ENCODE measurements at places on chromosomes 2 and 18. TPM values are rescaled to one million over a fixed set of nuclear protein-coding genes. Genes with fewer than 3 reads are reported as not detected.

- DNase-seq, result no peak
Observed at GRCh38 chr2:172387361-172387760, 40.0 kb upstream of the ITGA6 start.

GRCh38 chr2:157761520-157761919 lies 114.6 kb downstream of the ACVR1 start:
- no peak for DNase-seq

DNA sequence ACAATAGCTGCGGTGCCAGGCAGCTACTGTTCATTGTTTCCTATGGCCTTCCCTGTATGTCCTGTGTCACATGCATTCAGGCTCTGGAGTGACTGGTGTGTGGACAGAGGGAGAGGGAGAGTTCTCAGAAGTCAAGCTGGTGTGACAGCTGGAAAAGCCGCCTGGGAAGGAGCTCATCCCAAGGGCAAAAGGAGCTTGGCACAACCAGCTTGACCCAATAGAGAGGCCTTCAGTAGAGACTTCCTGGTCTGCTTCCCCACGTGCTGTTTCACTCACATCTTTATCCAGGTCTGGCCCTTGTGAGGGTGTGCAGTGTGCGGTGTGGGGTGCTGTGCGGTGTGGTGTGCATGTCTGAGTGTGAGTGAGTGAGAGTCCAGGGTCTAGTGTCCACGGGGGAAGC lies 11.1 kb upstream of the NT5DC4 start:
- no peak for DNase-seq

- no peak for DNase-seq
Observed at GRCh38 chr2:227576110-227576509, 22.6 kb upstream of the SCYGR2 start.

GRCh38 chr2:102021779-102022178 lies 30.0 kb downstream of the IL1R2 start:
- no peak for DNase-seq

DNA sequence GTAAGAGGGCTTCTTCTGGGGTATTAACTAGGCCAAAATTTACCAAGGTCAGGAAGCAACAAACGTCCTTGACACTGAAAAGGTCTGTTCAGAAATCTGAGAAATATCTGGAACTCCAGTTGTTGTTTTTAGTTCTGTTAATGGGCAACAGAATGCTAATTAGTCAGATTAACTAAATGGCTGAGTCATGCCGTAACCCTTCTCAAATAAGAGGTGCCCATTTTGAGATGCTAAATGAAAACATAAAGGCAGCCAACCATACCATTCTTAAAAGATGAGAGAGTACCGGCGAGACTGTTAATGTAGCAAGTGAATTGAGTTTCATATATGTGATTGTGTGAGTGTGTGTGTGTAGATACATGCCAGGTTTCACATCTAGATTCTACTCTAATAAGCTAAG lies 147.9 kb upstream of the GAREM1 start:
- DNase-seq, result no peak

- no peak for DNase-seq
Observed at GRCh38 chr18:10006311-10006893, 92.6 kb downstream of the VAPA start.

DNA sequence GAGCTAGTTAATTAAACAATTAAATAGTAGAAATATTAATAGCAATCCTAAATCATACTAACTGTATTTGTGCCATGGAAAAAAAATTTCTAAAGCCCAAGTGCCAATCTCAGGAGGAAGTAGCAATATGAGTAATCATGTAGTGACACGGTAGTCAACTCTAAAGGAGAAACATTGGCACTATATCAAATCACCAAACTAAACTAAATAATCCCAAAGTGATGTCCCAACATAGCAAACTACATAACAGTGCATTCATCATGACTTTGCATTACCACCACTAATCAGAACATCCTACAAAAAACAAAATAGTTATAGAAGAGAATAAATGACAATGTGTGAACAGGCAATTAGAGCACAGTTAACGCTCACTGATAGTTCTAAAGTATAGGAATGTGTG lies 195.1 kb downstream of the EXOC6B start:
- DNase-seq, result no peak

GRCh38 chr2:103991591-103991990 lies 862.3 kb upstream of the POU3F3 start:
- no peak for DNase-seq

- no peak for DNase-seq
Observed at GRCh38 chr2:62147610-62148301, 48.2 kb upstream of the B3GNT2 start.

- DNase-seq, result no peak
Observed at GRCh38 chr2:186349508-186349907, 136.6 kb upstream of the ZC3H15 start.

- no peak for DNase-seq
Observed at GRCh38 chr2:197591339-197592072, 75.6 kb downstream of the MOB4 start.

DNA sequence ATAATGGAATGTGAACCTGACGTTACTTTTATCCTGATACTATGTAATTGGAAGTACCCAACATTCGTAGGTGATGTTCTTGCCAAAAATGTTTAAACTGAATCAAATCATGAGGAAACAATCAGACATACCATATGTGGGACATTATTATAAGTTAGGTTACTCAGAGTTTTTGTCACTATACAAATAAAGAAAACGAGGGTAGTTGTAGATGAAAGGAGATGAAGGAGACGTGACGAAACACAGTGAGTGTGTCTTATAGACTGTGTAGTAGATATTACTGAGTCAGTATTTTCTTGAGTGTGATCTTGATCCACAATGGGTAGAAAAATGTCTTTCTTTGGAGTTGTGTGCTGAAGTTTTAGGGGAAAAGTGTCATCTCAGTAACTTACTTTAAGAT lies 176.8 kb downstream of the ZNF407 start:
- DNase-seq, result no peak

GRCh38 chr2:85199698-85200097 lies 66.5 kb downstream of the TCF7L1 start:
- DNase-seq, result no peak

Gene PCBP1
- 304 TPM for polyA plus RNA-seq

Gene SULT1C4
- polyA plus RNA-seq, result 55.5 TPM

Gene CYP27C1
- polyA plus RNA-seq, result 7.0 TPM

Gene CBLN2
- 9.1 TPM for polyA plus RNA-seq

Gene GPR35
- 1.1 TPM for polyA plus RNA-seq

Gene ARHGEF4
- polyA plus RNA-seq, result 8.1 TPM

Gene KCMF1
- 40.7 TPM for polyA plus RNA-seq

Gene SLC20A1
- polyA plus RNA-seq, result 26.7 TPM

Gene CTAGE1
- 0.05 TPM for polyA plus RNA-seq

Gene TRIM54
- polyA plus RNA-seq, result 4.8 TPM

Gene ST8SIA5
- polyA plus RNA-seq, result 0.99 TPM
